ENCODE measurements at places on chromosomes 16 and 17.

- no peak for DNase-seq
Measured at GRCh38 chr17:8944748-8945147, 20.8 kb downstream of the PIK3R5 start.

- DNase-seq = no peak
Measured at GRCh38 chr16:26749072-26749471, 317.7 kb upstream of the C16orf82 start.

DNA sequence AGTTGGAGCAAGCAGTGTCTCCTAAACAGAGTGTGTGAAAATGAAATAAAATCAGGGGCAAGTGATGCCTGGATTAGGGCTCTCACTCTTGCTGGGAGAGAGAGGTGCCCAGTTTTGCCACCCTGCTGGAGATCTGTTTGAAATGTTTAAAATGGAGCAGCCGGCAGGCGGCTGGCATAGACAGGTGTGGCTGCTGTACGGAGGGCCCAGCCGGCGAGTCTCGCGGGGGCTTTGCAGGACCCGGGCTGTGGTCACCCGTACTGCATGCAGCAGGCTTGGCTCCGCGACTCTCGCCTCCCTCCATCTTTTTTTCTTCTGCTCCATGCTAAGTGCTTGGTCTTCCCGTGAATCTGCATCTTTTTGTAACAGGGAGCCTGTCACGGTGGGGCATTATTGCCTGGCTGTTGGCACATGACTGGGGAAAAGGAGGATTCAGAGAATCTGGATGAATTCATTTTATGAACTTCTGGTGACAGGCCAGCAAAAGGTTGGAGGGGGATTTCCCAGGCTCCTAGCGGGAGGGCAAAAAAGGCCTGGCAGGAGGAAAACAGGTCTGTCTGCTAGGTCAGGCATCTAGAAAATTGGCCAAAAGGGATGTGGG is 1.8 kb downstream of the ZNRF1 start:
- no peak for DNase-seq

DNA sequence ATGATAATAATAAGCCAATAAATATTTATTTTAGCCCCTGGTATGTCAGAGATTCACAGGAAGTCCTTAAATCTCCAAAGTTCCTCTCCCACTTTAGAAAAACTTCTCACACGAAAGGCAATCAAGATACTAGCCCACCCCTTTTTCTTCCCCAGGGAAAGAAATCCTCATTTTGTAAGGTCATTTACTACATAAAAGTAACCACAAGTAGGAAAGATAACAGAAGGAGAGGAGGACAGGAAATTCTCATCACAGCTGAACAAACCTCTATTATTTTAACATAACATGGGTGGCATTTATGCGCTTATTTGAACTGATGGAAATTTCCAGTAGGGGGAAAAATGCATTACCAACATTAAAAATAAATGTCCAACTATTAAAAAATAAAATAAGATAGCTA is 3.4 kb downstream of the FAM222B start:
- no peak for DNase-seq

GRCh38 chr16:67910158-67910557 is 17.1 kb downstream of the PSKH1 start:
- peak; percentile 43 for DNase-seq

DNA sequence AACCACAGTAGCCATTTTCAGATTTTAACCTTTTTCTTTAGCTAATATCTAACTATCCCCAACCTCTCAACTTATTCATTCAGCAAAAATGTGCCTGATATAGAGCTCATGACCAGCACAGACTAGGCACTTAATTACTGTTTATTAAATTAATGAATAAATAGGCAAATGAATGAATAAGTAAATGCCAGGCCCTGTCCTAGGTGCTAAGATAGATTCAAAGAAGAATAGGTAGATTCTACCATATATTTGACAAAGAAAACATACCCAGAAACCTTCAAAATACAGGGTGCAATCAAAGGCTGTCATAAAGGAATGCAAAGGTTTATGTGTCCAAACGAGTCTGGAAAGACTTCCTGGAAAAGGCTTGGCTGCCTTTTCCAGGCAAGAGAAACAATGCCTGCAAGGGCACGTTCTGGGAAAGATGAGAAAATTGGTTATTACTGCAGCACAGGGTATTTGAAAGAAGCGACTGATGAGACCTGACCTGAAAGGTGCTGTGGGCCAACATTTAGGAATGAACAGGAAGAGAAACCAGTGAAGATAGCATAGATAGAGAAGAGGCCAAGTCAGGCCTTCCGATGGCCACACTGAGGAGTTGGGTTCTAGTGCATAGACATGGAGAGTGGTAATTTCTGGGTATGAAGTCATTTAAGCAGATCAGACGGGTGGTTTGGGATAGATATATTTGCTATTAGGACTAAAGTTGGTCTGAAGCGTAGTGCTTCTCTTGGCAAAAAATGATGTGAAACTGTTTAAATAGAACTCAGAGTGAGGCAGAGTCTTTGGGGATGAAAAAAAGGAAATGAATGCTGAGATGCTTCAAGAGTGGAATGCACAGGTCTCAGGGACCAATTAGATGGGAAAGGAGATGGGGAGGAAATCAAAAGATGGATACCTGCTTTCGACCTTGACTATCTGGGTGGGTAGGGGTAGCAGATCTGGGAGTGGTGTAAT is 11.4 kb upstream of the CCL2 start:
- DNase-seq = no peak

GRCh38 chr17:29102741-29103181 is 59.8 kb downstream of the PIPOX start:
- DNase-seq = no peak

DNA sequence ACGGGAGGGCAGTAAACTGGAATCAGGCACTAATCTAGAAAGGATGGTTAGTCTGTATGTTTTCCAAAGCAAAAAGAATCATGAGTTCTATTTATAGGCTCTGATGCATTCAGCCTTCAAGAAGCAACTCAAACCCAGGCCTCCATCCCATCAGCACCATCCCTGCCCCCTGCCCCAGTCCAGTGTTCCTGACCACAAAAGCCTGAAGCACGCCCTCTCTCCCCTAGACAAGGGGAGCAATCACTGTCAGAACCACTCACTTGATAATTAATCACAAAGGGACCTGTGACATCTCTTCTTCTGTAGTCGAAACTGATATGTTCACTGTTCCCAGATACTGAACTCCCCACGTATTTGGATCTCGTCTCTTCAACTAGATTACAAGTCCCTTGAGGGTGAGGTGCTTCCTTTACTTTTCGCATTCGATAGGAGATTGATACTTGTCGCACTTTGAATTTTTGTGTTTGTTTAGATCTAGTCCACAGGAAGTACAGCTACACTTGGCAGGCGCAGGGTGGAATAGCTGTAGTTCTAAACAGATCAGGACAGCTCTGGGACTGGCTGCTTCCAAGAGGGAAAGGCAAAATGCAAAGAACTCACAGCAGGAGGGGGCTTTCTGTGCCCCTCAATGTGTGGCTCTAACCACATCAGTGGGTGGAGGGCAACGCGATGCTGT is 36.4 kb upstream of the CCDC182 start:
- DNase-seq = no peak

- no peak for DNase-seq
Measured at GRCh38 chr16:22810226-22810625, 3.7 kb upstream of the HS3ST2 start.

- DNase-seq = peak; percentile 62
Measured at GRCh38 chr16:74480150-74481029, 59.1 kb upstream of the CLEC18B start.

- no peak for DNase-seq
Measured at GRCh38 chr17:29483503-29483902, 83.3 kb downstream of the ABHD15 start.

GRCh38 chr17:77738751-77739531 is 219.6 kb upstream of the TNRC6C start:
- DNase-seq = no peak

GRCh38 chr16:73669535-73670274 is 621.8 kb upstream of the ZFHX3 start:
- no peak for DNase-seq

DNA sequence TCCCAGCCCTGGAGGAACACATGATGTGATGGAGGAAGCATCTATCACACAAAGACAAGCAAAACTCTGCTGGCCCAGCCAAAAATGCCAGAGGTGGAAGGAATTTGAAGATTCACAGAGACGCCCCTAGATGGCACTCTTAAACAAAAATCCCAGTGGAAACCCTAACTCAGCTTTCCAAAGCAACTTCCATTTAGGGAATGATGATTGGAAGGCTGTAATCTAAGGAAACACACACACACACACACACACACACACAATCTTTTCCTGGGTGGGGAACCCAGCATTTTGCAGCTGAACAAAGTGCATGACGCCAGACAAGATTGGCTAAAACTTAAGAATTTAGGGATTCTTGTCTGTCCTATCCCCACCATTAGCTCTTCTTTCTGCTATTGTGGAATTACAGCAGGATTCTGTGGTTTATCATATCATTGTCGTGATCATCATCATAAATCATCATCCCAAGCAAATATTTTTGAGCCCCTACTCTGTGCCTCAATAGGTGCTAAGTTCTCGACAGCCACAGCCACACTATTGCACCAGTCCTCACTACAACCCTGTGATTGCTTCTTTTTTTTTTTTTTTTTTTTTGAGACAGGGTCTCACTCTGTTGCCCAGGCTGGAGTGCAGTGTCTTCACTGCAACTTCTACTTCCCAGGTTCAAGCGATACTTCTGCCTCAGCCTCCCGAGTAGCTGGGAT is 1.6 kb upstream of the LDAF1 start:
- DNase-seq = peak; percentile 73

DNA sequence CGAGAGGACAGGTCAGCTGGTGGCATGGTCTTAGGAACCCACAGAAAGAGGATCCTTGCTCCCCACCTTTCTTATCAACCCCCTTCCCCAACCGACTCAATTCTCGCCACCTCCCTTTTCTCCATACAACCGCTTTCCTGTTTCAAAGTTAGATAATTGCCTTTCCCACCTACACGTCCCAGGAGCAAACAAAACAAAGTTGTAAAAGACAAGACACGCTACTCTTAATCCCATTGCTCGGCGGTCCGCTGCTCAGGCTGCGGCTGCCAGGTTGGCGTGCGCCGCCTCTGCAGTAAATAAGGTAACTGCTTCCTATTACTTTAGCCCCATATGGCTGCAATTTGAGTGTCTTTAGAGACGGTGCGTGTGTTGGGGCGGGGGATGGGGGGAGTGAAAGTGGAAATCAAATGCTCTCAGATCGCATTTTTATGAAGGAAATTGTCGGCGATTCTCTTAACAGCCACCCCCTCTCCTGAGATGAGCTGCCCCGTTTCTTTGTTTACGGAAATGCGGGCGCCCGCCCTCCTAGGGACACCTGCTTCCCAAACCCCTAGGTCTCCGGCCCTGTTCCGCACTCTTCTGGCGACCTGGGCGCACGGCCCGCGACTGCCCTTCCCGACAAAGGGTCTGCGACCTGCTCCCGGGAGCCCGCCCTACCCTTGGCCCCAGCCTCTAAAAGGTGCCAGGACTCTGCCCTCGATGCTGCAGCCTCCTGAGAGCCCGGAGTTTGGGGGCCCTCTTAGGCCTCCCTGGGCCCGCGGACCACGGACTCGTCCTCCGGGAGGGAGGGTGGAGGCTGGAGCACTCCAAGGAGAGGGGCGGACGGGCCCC is 3.7 kb upstream of the CBX8 start:
- no peak for DNase-seq

DNA sequence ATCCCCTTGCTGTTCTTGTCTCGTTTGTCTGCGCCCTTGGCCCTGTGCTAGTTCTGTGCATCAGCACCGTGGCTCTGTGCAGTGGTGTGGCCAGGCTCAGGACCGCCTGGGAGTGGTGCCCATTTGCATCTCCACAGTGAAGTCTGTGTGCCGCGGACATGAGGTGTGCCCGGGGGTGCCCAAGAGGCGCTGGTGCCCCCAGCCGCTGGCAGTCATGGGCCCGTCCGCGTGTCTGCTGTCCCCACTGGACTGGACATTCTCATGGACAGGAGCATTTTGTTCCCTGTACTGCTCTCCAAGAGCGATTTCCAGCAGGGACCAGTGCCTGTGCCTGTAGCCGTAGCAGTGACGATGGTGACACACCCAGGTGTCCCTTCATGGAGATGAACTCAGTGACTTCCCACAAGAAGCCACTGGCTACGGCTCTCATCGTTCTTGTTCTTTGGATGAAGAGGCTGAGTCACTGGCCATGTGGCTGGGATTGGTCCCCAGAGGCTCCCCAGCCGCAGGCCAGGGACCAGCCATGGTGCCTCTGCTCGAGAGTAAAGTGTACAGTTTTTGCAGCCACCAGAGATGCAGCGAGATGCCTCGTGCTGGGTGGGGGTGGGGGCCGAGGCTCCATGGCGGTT is 13.0 kb upstream of the MC1R start:
- no peak for DNase-seq

DNA sequence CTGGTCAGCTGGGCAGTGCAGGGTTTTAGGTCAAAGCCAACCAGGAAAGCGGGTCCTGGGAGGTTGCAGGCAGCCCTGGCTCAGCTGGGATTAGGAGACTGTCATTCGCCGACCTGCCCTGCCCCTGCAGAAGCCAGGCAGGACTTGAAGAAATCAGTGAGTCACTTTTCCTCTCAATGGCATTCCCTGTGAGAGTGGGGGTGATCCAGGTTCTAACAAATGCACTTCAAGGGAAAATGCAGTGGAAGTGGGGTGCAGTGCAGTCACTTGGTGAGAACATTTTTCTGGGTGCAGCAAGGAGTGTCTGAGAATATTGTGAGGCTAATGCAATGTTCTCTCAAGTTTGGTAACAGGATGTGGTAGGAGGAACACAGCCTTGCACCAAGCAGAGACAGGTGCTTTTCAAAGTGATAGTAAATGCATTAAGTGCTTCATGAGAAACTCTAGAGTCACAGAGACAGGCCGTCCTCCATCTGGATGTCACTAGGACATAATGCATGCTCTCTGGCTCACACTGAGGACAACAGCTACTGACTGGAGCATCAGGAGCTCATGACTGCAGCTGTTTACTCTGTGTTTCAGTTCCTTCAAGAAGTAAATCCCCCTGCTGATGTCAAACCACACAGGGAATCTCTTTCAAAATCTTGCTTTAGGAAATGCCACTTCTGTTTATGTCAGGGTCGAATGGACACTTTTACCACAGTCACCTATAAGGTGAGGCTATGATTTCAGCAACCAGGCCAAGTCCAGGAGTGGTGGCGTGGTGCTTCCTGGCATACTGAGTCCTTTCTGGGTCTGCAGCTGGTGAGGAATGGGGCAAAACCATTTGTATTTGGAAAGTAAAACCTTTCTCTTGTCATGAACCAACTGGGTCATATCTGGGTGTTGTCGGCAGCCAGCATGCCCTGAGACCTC is 16.7 kb downstream of the CDK5R1 start:
- no peak for DNase-seq

- DNase-seq = no peak
Measured at GRCh38 chr17:58970609-58971450, 135.8 kb downstream of the TRIM37 start.

- DNase-seq = no peak
Measured at GRCh38 chr16:78605548-78606101, 506.2 kb downstream of the WWOX start.

DNA sequence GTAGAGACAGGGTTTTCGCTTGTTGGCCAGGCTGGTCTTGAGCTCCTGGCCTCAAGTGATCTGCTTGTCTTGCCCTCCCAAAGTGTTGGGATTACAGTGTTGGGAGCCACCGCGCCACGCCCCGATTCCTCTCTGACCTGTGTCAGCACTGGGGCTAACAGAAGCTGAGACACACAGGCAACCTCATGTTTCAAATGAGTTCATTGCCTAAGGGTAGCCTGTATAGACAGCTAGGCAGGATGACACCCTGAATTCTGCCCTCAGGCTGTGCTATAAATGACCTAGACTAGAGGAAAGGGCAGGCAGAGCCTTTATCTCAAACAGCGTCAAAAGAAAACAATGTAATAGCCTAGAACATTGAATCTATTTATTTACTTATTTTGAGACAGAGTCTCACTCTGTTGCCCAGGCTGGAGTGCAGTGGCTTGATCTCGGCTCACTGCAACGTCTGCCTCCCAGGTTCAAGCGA is 2.3 kb upstream of the CDK3 start:
- DNase-seq = no peak

All from HTR-8/SVneo (cell line).